ENCODE measurements at places on chromosomes 13 and 19.
A peak's percentile ranks its signal among the peaks of the same experiment; 100 is the strongest.

GRCh38 chr19:10291554-10292205, 1.9 kb downstream of the ICAM5 start:
- no peak for DNase-seq

- DNase-seq: no peak
Observed at GRCh38 chr19:53896682-53897081, 12.4 kb upstream of the CACNG7 start.

DNA sequence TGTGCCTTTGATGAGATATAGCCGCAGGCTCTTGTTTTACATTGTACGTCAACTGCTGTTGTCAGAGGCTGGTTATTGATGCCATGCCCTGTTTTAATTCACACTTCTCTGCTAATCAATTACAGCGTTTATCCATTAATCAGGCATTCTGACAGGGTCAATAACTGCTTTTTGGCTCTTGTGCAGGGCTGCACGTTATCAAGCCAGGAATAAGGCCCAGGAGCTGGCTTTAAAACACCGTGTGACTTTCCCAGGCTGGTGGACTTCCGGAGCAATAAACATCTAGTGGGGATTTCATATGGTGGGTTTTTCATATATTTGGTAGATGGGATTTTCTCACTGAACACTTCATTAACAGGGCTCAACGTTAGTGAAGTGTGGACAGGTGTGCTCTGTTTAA, 221.7 kb downstream of the TM9SF2 start:
- DNase-seq: no peak

DNA sequence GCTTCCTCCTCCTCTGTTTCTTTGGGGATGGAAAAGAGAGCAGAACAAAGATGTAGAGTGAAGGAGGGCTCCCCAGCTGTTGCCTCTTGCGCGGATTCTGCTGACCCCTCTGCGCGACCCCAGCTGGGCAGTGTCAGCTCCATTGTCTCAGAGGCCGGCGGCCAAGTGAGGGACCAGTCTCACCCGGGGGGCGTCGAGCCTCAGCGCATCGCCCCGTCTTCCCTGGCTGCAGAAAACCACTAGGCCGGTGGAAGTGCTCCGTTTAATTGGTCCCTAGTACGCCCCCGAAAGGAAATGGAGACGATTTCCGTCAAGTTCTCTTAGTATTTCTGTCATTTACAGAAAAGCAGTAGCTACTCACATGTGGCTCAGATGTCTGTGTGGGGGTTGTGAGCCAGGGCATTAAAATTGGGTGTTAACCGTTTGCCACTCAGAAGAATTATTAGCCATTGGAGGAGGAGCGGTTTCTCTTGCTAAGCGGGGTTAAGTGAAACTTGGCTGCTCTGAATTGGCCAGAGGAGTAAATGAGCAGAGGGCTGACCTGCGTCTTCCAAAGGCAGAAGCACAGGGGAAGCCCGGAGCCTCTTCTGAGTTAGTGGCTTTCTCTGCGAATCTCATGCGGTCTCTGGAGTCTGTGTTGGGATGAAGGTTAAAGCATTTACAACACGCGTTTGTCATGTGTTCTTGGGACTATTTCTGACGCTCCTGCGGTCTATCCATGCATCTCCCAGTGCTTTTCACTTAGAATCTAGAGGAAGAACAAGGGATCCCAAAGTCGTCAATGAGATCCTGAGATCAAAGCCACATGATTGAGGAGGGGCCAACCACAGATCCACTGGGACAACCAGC, 132.8 kb upstream of the MYO16 start:
- DNase-seq: no peak

DNA sequence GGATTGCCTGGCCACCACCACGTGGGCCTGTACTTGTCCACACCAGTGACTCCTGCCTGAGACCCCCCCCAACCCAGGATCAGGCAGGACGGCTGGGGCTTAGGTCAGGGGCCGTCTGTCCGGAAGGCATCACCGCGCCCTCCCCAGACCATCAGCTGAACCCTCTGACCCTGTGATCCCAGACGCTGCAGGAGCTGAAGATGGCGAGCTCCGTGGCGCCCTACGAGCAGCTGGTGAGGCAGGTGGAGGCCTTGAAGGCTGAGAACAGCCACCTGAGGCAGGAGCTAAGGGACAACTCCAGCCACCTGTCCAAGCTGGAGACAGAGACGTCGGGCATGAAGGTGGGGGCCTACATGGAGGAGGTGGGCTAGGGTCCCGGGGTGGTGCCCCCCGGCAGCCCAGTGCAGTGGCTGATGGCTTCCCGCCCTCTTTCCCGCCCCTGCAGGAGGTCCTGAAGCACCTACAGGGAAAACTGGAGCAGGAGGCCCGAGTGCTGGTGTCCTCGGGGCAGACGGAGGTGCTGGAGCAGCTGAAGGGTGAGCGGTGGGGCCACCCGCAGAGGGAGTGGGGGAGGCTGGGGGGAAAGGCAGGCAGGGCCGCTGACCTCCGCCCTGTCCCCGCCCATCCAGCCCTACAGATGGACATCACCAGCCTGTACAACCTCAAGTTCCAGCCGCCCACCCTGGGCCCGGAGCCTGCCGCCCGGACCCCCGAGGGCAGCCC, 3.0 kb downstream of the APC2 start:
- no peak for DNase-seq

- DNase-seq: no peak
Observed at GRCh38 chr19:54436031-54436523, 12.9 kb upstream of the LENG8 start.

- DNase-seq: no peak
Observed at GRCh38 chr19:54387991-54388801, 23.5 kb upstream of the LAIR1 start.

GRCh38 chr19:58317476-58318072, 9.2 kb upstream of the ZSCAN22 start:
- DNase-seq: no peak

DNA sequence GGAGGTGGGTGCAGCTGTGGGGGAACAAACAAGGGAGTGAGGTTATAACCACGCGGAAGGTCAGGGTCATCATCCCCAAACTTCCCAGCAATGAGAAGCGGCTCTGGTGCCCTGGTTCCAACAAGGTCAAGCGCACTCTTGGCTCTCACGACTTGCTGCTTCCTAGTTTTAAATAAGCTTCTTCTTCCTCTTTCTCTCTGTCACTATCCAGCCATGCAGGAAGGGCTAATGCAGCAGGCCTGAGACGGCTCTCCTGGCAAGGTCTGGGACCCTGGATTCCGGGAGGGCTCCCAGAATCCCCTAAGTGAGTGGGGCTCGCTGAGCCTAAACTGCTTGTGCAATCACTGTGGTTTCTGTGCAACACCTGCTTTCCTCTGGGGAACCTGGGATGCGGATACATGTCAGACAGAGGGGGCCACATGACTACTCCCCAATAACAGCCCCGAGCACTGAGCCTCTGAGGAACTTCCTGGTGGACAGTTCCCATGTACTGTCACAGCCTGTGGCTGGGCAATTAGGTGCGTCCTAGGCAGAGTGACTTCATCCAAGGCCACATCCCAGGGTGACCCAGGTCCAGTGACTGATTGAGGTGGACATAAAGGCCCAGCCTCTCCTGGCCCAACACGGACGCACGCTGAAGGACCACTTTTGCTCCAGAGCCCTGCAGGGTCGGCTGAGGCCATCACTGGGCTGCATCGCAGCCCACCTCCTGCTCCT, 24.2 kb downstream of the VRK3 start:
- DNase-seq: no peak

- DNase-seq: no peak
Observed at GRCh38 chr13:29573190-29573589, 22.3 kb downstream of the SLC7A1 start.

DNA sequence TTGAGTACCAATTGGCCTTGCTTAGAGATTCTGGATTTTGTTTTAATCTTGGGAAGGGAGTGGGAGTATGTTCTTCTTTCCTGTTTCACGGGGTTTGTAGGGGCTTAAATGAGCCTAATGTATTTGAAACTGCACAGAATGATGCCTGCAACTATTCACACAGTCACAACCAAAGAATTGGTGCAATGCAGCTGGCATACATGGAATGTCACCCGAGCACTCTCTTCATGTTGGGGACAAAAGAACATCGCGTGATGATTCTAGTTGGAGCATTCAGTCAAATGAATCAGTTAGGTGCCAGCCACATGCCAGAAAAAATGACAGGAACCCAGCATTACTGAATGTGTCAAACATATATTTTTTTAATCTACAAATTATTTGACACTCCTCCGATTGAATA, 22.1 kb downstream of the STARD13 start:
- no peak for DNase-seq

DNA sequence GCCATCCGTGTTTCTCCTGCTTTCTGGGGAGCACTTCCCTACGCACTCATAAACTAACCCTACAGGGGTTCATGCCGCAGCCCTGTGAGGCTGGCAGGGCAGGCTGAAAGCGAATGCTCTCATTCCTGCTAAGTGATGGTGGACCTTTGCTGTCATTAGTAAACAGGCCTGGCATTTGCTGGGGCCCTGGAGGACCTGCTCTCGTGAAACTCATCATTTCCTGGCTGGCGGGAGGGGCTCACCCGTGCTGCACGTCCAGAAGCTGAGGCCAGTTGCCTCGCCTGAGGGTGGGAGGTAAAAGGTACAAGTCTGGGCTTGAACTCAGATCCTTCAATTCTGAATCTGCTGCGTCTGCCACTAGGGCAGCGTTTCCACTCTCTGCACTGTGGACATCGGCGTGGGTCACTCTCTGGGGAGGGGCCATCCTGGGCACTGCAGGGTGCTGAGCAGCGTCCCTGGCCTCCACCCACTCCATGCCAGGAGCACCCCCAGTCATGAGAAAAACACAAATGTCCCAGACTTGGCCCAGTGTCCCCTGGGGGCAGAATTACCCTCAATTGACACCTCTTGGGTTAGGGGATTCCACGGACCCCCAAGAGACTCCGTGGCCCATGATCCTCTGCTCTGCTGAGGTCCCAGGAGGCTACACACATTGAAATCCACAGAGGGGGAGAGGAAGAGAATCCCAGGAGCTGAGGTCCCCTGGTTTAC, 7.0 kb downstream of the MOB3A start:
- no peak for DNase-seq

DNA sequence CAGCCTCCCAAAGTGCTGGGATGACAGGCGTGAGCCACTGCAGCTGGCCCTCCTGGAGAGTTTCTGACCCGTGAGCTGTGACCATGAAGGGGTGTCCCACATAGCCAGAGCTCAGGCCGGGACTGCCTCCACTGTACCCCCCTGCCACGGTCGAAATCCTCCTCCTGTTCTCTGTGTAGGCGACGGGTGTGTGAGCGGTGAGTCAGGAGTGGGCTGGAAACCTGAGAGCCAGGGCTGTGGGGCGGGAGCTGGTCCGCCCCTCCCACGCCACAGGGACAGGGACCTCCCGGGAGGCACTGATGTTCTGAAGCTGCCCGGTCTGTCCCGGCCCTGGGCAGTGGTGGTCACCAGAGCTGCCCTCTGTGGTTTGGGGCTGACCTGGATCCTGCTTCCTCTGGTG, 3.9 kb downstream of the WDR18 start:
- no peak for DNase-seq

DNA sequence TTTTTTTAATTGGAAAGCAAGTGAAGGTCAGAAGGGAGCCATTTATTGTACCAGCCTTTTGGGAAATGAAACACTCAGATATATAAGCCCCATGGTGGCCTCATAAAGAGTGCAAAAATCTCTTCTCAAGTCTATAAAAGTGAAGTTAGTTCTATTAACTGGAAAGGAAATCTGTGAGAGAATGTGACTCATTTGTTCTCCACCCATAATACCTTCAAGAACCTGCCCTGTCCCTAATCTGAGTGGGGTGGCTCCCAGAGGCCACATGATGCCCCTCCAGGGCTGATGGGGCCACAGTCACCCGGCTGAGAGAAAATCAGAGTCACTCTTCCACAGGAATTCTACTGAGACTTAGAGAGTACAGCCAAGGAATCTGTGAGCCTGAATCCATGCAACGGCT, 65.8 kb upstream of the SERP2 start:
- DNase-seq: no peak

DNA sequence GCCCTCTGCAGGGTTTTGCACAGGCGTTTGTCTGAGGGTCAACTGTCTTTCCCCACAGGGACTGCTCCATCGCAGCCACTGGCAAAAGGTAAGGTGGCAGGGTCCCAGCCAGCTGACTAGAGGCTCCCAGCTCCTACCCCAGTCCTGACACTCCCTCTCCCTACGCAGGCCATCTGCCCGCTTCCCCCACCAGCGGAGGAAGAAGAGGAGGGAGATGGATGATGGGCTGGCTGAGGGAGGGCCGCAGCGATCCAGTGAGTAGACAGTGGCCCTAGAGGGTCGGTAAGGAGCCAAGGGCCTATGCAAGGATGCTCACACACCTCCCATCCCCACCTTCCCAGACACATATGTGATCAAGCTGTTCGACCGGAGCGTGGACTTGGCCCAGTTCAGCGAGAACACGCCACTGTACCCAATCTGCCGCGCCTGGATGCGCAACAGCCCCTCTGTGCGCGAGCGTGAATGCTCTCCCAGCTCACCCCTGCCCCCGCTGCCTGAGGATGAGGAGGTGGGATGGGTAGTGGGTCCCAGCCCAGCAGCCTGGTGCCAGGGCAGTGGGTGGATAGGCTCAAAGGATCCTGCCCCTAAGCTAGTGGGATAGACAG, 4.0 kb downstream of the HSPB6 start:
- no peak for DNase-seq

- no peak for DNase-seq
Observed at GRCh38 chr19:39200066-39200802, 3.5 kb downstream of the NCCRP1 start.

DNA sequence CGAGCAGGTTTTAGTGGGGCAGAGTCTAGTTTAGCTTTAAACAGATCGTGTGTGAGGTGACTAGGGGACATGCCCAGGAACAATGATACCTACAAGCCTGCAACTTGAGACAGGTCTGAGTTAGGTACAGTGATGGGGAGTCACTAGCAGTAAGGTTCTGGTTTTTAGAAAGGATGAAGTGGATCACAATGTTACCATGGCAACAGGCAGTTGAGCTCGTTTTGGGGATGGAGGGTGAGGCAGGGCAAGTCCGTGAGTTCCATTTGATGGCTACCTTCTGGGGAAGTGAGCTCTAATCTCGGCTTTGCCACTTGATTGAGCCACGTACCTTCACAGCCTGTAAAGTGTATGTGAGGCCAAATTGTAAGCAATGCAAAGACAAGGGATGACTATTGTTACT, 76.0 kb upstream of the GTF3A start:
- DNase-seq: no peak

GRCh38 chr19:18450021-18450930, 12.3 kb upstream of the ISYNA1 start:
- no peak for DNase-seq

GRCh38 chr13:24307211-24308067, 1.9 kb upstream of the C1QTNF9 start:
- no peak for DNase-seq

DNA sequence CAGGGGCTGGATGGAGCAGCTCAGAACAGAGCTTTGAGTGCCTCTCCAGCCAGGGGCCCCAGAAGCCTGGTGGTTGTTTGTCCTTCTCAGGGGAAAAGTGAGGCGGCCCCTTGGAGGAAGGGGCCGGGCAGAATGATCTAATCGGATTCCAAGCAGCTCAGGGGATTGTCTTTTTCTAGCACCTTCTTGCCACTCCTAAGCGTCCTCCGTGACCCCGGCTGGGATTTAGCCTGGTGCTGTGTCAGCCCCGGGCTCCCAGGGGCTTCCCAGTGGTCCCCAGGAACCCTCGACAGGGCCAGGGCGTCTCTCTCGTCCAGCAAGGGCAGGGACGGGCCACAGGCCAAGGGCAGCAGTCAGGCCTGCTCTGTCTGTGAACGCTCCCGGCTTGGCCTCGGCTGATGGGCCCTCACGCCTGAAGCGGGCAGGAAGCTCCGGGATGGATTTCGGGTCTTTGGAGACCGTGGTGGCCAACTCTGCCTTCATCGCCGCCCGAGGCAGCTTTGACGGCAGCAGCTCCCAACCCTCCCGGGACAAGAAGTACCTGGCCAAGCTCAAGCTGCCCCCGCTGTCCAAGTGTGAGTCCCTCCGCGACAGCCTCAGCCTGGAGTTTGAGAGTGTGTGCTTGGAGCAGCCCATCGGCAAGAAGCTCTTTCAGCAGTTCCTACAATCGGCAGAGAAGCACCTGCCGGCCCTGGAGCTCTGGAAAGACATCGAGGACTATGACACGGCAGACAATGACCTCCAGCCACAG, at the start of gene GRK1:
GRK1 (plus strand) TSS at position 269 of the 751 bp plus-strand sequence; CDS start at position 437, 168 bp downstream.
- DNase-seq: peak; percentile 57
